ENCODE measurements at places on chromosomes 6 and 20. TPM values are rescaled to one million over a fixed set of nuclear protein-coding genes. Genes with fewer than 3 reads are reported as not detected.

DNA sequence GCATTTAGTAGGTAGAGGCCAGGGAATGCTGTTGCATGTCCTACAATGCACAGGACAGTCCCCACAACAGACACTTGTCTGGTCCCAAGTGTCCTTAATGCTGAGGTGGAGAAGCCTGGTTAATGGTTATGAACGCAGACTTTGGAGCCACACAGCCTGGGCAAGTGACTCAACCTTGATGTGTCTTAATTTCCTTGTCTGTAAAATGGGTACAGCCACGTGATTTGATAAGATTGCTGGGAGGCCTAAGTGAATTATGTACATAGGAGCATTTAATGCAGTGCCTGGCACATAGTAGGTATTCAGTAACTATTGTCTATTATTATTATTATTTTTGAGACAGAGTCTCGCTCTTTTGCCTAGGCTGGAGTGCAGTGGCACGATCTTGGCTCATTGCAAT lies 11.4 kb downstream of the KCNG1 start:
- ATAC-seq, result no peak

DNA sequence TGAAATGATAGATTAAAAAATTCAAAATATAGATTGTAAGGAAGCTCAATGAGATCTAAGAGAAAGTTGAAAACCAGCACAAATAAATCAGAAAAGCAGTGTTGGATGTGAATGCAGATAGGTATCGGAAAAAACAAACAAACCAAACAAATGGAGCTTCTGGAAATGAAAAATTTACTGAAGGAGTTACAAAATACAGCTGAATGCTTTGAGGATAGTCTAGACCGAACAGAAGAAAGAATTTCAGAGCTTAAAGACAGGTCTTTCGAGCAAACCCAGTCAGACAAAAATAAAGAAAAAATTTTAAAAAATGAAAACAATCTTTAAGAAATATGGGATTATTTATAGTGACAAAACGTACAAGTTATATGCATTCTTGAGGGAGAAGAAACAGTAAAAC lies 146.7 kb downstream of the FAM83B start:
- ATAC-seq, result no peak

DNA sequence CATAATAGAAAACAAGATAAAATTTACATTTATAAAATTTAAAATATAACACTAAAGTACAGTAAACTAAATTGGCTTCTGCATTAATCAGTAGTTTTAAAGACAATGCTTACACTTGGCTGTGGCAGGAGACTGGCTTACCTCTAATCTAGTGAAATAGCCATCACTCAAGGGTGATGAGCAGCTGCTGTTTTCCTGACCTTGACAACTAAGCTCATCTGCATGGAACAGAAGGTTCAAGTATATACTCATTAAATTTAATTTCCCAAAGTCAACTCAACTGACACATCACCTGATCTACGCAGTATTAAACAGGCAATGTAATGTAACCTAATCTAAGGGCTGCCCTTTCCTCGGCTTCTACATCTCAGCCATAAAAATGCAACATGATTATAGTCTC lies 14.5 kb downstream of the TMX4 start:
- no peak for ATAC-seq

GRCh38 chr6:135043846-135044245 lies 10.8 kb downstream of the HBS1L start:
- ATAC-seq, result no peak

MRAP2 gene
- 5.1 TPM for total RNA-seq

SSTR4 gene
- 0.49 TPM for total RNA-seq

EIF6 gene
- total RNA-seq, result 156 TPM

GRM1 gene
- total RNA-seq, result 0.66 TPM
